ENCODE measurements at places on chromosomes 4 and X. TPM values are rescaled to one million over a fixed set of nuclear protein-coding genes. Genes with fewer than 3 reads are reported as not detected.

Gene ZIC3
- not detected for total RNA-seq

Gene SLC49A3
- total RNA-seq: 14.9 TPM

Gene RBM46
- not detected for total RNA-seq

DNA sequence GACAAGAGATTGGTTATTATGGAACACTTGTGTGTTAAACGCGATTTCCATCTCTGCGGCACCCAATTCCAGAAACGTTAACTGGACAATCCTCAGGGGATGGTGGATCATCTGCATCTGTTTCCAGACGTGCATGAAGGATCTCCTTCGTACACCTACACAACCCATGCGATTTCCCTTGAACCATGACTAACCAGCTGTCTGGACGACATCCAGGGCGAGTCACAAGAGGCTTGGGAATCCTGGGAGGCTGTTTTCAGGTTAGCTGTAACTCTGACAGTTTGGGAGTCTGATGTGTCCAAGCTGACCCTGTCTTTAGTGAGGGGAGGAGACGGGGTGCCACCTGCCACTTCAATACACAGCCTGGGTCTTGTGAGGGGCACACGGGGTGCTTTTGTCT, 84.5 kb downstream of the GATB start:
- no peaks in the 10 kb centered on the region for H3K36me3 ChIP-seq
- DNase-seq: no peak

GRCh38 chrX:70826715-70827114, 81.8 kb downstream of the TEX11 start:
- no peaks in the 10 kb centered on the region for H3K27me3 ChIP-seq
- DNase-seq: no peak
- no peak overlapping the region for H3K27ac ChIP-seq
- H3K4me1 ChIP-seq: no peaks in the 10 kb centered on the region

GRCh38 chr4:123443401-123444289, 47.0 kb downstream of the SPRY1 start:
- peak; percentile 31 for DNase-seq
- no peaks in the 10 kb centered on the region for H3K27me3 ChIP-seq
- peak overlapping the region; percentile 39 for H3K27ac ChIP-seq
- no peak overlapping the region for H3K4me3 ChIP-seq

GRCh38 chr4:19030048-19030447, 1008.5 kb upstream of the LCORL start:
- no peaks in the 10 kb centered on the region for H3K27me3 ChIP-seq
- H3K4me1 ChIP-seq: no peaks in the 10 kb centered on the region
- H3K4me3 ChIP-seq: no peak overlapping the region
- DNase-seq: no peak
- no peaks in the 10 kb centered on the region for H3K36me3 ChIP-seq
- no peak overlapping the region for H3K27ac ChIP-seq

DNA sequence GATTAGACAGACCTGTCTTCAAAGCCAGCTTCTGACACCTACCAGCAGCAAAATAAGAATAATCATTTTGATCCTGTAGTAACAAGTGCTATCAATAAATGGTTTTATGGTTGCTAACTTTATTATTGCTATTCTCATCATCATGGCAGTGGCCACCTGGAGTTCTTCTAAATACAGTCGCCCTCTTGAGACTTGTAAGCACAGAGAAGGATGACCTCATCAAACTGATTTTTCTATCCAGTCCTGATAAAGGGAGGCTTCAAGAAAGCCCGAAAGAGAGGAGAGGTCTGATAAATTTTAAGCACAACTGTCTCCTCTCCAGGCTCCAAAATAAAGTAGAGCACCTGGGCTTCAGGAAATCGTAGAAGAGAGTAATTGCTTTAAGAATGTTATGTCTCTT, 286.4 kb downstream of the USP46 start:
- no peak for DNase-seq
- no peak overlapping the region for H3K27ac ChIP-seq
- no peaks in the 10 kb centered on the region for H3K4me1 ChIP-seq
- no peaks in the 10 kb centered on the region for H3K36me3 ChIP-seq
- H3K4me3 ChIP-seq: no peak overlapping the region
- no peaks in the 10 kb centered on the region for H3K27me3 ChIP-seq

All from natural killer cell (primary cell).